ENCODE measurements at places on chromosomes 6 and 20.
A peak's percentile ranks its signal among the peaks of the same experiment; 100 is the strongest.

DNA sequence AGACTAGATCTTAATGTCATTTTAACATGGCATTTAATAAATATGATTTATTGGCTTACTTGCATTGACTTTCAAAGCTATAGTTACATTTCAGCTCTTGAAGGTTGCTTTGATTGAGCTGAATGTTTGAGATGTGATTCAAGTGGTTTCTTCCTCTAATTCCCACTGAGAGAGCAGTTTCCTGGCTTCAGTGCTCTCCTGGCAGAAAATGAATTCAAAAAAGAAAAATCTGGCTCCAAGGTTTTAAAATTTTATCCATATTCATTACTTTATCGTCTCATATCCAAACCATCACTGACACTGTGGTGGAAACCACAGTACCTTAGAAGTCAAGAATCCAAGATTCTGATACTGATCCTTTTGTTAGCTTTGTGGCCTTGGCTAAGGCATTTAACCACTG is 263.1 kb upstream of the HSF2 start:
- no peak for DNase-seq

- DNase-seq = no peak
Measured at GRCh38 chr20:13855613-13856012, 70.8 kb downstream of the NDUFAF5 start.

- DNase-seq = no peak
Measured at GRCh38 chr6:53241938-53242337, 93.3 kb upstream of the GCM1 start.

- DNase-seq = no peak
Measured at GRCh38 chr6:156851454-156851921, 74.3 kb downstream of the ARID1B start.

GRCh38 chr20:1308067-1308701 is 20.8 kb downstream of the SDCBP2 start:
- DNase-seq = no peak

GRCh38 chr6:7684843-7685242 is 41.1 kb upstream of the BMP6 start:
- no peak for DNase-seq

- DNase-seq = no peak
Measured at GRCh38 chr6:52216932-52217575, 27.2 kb downstream of the IL17F start.

GRCh38 chr6:111642463-111643158 is 36.9 kb upstream of the TRAF3IP2 start:
- no peak for DNase-seq

DNA sequence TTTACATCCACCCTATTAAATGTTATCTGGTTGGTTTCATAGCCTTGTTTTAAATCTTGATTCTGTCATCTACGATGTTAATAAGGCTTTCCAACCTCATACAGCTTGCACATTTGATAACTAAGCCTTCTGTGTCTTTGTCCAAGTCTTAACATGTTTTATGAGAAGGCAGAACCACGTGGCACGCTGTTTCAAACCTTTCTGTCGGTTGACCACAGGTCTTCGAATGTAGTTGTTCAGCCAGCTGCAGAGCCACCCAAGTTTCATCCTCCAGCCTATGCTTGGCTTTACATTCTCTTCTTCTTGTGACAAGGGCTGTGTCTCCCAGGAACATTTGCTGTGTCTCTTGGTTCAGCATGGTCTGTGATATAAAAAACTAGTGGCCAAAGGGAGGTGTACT is 15.7 kb upstream of the SGK2 start:
- peak; percentile 68 for DNase-seq

- DNase-seq = no peak
Measured at GRCh38 chr20:45971425-45971674, 653 bp downstream of the ZNF335 start.

DNA sequence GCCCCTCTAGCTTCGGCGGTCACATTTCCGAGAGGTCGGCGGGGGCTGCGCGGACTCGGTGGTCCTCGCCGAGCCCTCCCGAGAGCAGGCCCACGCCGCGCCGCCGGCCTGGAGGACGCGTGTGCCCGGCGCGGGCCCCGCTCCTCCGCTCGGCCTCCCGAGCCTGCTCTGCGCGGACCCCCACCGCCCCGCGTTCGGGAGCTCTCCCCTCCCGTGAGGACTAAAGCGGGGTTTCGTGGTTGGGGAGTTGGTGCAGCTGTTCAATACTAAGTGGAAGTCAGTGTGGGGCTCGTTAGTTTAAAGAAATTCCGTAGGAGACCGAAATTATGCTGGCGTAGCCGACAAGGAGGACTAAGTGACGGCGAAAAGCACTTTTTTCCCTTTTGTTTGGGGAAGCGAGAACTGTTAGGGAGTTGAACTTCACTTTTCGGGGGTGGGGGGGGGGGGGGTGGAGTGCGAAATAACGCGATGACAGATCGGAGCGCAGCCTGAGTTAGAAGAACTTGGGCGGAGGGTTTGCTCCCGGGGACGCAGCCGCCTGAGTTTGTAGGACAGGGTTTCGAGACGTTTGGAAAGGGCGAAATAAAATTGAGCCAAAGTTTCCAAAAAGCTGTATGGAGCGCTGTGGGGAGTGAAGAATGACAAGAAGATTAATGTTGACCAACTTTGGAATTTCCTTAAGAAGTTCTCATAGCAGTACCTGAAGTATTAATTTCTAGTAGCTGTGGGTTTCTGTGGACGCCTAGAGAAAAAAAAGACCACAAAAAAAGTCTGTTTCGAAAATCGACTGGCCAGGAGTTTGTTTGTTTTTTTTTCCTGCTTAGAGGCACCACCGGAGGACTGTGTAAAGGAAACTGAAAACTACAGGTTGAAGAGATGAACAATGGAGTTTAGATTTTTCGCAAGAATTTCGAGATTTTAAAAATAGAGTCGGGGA is 1.4 kb downstream of the QKI start:
- no peak for DNase-seq

- DNase-seq = peak; percentile 90
Measured at GRCh38 chr20:56630086-56630493, 984 bp downstream of the TFAP2C start.

- no peak for DNase-seq
Measured at GRCh38 chr6:20722455-20722854, 188.2 kb downstream of the CDKAL1 start.

DNA sequence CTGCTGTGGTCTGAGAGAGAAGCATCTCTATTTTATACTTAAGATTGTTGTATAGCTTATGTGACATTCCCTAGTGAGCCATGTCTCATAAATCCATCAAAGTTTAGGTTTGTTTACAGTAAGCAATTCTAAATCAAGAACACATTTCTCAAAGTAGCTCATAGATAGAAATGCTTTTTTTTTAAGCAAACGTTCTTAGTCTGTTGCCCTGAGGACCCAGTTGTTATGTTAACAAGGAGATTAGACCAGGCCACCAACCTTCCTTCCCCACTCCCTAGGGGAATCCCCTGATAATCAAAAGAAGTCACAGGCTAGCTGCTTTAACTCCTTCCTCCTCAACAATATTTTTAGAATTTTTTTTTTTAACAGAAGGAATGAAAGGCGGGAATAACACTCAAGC is 169.0 kb downstream of the FUT9 start:
- no peak for DNase-seq

DNA sequence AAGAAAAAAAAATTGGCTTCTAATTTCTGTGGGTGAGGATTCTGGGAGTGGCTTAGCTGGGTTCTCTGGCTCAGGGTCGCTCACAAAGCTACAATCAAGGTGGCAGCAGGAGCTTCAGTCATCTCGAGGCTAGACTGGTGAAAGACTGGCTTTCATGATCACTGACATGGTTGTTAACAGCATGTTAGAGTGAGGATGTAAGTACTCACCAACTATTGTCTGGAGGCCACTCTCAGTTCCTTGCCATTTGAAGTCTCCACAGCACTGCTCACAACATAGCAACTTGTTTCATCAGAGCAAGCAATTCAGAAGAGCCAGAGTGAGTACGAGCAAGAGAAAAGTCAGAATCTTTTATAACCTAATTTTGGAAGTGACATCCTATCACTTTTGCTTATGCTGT is 145.7 kb upstream of the PRSS16 start:
- DNase-seq = no peak

GRCh38 chr20:36344517-36345132 is 38.5 kb downstream of the DLGAP4 start:
- no peak for DNase-seq

- DNase-seq = peak; percentile 27
Measured at GRCh38 chr6:35955071-35955470, 34.2 kb upstream of the SRPK1 start.

DNA sequence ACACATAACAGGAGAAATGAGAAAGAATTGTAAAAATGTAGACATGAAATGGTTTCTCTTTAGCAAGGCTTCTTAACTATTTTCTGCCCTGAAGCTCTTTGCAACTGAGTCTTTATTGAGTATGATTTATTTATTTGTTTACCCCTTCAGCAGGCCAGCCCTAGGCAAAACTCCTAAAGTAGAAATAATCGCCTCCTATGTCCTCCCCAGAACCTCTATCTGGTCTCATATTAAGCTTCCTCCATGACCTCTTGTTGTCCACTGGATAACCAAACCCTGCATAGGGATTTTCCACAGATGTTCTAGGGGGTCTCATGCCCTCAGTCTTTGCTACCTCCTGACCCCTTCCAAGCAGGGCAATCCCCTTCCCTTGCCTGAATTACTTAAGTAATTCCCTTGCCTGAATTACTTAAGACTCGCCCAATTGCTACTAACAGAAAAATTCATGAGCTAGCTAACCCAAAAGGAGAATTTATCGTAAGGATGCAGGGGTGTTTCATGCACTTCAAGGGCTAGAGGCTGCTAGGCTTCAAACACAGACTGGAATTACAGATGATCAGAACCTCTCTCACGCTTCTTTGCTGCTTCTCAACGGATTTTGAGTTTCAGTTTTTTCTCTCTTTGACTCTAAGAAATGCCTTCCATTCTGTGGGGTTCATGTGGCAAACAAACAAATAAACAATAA is 425.9 kb upstream of the RNF217 start:
- no peak for DNase-seq

GRCh38 chr20:13220194-13220903 is 725 bp upstream of the ISM1 start:
- DNase-seq = no peak

GRCh38 chr6:16567071-16567470 is 194.2 kb downstream of the ATXN1 start:
- DNase-seq = no peak

DNA sequence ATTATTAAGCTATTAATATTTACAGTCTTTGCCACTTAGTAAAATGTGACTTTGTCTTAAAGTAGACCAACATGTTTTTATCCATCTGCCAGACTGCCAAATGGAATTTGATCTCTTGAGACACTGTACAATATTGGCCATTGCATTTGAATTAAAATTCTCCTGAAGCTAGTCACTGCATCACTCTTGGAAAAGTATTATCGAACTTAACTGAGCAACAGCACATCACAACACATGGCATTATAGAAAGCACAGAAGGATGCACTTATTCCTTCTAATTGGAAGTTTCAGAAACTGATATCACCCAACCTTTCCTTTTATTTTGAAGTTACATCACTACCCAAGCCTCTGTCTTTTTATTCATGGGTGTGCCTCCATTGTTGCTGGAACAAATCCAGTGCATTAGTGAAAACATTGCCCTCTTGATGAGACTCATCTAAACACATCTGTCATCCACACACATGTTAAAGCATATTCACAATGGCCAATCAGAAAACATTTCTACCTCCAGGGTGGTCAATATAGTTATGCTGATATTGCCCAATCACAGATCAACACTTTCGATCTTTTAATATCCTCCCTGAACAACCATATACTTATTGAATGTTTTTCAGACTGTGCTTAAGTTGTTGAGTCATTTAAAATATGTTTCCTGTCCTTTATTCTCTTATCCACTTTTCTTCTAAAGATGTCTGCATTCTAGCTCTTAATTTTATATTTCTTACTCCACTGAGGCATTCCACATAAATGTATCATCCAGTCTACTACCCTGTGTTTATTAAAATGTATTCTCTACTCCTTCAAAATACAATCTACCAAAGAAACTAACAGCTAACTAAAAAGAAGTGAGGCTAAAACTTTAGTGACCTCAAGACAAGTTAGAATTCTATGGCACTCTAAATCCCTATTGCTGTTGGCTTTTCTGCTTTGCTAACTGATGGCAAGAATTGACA is 535.0 kb downstream of the RFPL4B start:
- DNase-seq = no peak

DNA sequence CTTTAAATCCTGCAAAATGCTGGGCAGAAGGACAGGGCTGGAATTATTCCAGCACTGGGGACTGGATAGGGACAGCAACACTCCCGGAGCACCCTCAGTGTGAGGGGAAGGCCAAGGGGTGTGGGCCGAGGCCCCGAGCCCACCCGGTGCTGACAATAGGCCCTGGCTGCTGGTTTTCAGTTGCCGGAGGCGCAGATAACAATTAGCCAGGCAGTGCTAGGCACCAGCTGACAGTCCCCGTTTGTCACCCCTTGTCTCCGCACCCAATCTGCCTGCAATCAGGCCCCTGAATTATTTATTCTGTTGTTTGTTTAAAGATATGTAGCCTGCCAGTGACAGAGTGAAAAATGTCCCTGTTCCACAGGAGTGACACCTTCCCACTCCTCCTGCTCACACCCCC is 120.0 kb downstream of the GRM4 start:
- DNase-seq = no peak

GRCh38 chr6:134317471-134318131 is at the start of gene SGK1:
Gene SGK1 (minus strand): TSS chr6:134318112. CDS start chr6:134317460, 652 bp downstream.
- no peak for DNase-seq

DNA sequence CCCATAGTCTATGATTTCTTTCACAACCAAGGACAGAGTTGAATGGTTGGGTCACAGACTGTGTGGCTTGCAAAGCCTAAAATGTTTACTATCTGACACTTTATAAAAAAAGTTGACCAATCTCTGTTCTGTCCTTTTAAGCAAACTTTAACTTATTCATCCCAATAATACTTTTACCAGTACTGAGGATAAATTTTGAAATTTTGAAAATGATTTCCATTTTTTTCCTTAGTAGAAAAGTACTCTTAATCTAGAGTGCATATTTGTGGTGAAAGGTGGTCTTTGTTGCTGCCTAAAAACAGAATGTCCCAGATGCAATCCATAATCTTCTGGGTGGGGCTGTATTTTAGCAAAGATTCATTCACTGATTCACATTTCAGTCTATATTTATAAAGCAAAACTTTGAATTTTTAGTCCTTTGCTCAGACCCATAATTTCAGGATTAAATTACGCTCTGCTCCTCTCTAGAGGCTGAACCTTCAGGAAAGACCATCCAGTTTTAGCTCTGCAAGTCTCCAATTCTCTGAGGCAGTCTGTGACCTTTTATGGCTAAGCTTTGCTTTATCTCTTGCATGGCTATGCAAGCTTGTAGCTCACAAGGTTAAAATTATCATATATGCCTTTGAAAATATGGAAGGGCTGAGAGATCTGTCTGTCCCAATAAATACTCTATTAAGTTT is 573.5 kb downstream of the COL12A1 start:
- no peak for DNase-seq
